ENCODE measurements at places on chromosomes 4 and X.

DNA sequence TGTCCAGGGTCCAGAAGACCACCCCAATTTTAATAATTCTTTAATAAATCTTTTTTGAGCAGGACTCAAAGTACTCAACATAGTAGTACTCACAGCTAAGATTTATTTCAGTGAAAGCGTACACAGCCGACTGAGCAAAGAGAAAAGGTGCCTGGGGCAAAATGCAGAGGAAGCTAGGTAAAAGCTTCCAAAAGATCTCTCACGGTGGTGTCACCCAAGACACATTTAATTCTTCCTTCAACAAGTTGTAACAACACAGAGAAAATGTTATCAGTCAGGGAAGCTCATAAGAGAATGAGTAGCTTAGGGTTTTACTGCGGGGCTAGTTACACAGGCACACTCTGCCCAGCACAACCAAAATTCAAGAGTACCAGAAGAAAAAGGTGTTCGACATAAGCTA is 201.1 kb downstream of the OPHN1 start:
- DNase-seq: no peak

- DNase-seq: no peak
Observed at GRCh38 chr4:113328514-113328913, 279.1 kb downstream of the ANK2 start.

GRCh38 chr4:147017081-147017480 is 71.4 kb upstream of the TTC29 start:
- no peak for DNase-seq

DNA sequence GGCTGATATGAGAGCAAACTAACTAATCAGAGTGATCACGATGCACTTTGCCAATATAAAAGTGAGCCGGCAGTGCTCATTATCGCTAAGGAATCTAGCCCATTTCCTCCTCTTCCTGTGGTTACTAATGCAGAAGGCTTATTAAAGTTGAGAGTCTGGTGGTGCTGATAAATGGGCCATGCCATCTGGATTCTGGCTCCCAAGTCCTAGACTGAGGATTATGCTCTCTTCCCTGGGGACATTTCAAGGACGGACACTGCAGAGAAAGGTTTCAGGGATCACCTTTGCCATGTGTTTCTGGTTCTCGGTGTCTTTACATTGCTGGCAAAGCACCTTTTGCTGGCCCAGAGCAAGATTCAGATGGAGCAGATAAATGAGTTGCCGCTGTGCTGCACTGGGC is 85.3 kb downstream of the RTL5 start:
- no peak for DNase-seq

GRCh38 chr4:2893772-2894171 is 50.1 kb downstream of the ADD1 start:
- DNase-seq: no peak

DNA sequence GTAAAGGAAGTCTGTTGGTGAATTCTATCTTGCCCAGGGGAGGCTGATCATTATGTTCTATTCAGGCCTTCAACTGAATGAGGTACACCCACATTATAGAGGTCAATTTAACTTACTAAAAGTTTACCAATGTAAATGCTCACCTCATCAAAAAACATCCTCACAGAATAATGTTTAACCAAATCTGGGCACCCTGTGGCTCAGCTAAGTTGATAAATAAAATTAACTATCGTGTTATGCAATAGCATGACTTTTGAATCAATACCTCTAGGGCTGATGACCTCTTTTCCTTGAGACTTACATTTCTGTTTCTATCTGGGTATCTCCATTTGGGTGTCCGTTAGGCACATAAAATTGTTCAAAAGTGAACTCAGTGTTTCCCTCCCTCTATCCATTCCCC is 203.1 kb downstream of the TEX13C start:
- no peak for DNase-seq

GRCh38 chr4:51851937-51852290 is 9.0 kb downstream of the DCUN1D4 start:
- no peak for DNase-seq

- DNase-seq: no peak
Observed at GRCh38 chr4:152316969-152317368, 218.9 kb downstream of the FBXW7 start.

DNA sequence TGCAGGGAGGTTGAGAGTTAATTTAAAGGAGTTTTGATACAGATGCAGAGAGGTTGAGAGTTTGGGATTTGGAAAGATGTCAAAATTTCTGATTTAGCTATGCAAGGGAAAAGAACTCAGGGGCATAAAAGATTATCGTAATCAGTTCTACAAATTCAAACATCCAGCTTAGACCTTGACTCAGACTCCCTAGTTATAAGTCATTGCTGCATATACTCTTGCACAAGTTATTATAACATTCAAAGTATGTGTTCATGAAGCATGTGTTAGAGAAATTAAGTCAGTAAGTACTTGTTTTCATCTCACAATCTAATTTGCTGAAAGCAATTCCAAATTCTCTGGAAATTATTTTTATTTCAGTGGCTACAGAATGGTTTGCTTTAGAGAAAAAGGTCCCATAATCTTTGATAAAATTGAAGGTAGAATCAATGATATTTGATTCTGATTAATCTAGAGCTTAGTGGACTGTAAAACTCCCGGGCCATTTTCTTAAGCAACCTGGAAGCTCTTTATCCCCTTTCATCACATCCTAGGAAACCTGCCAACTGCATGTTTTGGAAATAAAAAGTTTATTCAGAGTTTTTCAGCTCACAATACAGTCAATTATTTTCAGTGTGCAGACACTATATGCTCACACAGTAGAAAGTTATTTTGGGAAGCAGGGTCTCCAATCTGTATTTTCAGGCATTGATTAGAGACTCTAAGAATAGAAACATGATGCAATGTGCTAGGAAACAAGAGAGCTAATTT is 132.9 kb upstream of the SPANXC start:
- DNase-seq: no peak

GRCh38 chr4:32002037-32002747 is 1282.0 kb downstream of the PCDH7 start:
- DNase-seq: no peak

DNA sequence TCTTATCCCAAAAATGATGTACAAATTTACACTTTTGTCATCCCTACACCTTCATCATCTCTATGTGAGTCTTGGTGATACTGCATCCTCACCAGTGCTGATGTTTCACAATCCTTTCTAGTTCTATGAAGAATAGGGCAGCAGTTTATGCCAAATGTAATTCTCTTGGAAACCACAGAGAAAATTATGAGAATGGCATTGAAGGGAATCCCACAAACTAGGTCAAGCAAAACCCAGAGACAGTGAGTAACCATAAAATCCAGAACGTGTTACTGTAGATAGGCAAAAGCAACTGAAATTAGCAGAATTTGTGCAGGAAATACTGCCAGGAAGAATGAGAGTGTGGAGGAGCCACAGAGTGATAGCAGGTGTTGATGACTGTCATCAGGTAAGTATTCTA is 24.5 kb downstream of the IL15 start:
- no peak for DNase-seq

DNA sequence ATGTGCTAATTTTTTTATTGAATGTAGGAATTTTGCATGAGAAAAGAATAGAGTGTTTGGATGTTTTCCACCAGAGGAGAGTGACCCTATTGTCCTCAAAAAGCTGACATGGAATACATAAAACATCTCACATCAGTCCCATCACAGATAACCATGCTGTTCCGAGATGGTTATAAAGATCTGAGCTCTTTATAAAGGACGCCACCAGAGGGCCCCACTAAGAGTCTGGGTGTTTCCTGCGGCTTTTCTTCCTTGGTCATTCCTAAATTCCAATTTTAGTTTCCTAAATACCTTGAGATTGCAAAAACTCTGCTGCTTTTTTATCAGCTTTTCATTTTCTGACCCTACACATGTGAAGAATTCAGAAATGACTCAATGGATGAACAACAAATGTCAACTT is 504.5 kb upstream of the FRG1 start:
- no peak for DNase-seq

DNA sequence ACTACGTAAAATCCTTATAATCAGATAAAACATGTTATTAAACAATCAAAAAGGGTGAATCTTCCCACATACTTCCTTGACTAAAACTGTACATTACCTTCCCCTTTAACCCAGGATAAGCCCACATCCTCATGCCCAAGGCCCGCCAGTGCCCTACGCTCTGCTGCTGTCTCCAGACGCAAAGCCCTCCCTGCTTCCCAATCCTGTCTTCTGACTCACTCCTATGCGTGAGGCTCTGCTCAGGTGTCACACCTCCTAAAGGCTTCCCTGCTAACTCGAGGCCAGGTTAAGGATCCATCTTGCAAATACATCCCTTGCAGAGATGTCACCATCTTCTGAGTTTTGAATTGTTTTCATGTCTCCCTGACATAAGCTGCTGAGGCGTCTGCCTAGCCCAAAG is 61.6 kb downstream of the STX18 start:
- no peak for DNase-seq

DNA sequence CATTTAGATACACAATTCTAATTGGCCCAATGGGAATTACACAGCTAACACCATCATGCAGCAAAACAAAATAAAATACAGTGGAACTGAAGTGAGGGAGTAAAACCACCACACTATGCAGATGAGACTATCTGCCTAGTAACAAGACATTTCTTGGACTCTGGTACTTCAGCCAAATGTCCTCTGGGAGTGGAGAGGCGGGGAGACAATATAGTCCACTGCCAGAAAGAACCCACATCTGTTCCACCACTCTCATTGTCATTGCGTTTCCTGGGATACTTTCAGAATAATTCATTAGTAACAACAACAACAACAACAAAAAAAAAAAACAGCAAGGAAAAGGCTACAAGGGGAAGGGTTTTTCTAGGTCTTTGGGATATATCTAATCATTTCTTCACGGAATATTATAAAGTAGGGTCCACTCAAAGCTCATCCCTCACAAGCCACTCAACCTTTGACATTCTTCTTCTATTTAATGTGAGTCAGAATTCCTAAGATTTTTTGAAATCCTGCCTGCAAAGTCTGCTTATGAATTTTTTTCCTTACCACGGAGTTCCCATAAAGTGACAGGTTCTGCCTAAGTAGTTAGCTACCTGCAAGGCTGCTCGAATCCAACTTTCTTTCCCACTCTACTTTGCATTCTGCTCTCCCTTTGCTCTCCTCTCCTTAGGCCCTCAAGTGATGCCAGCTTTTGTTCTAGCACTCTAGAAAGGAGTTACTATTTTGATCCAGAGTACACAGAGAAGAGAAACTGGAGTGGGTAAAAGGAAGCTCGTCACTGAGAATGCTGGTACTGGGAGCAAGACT is 254.6 kb downstream of the CHIC1 start:
- no peak for DNase-seq

- no peak for DNase-seq
Observed at GRCh38 chrX:68304602-68305001, 128.7 kb downstream of the OPHN1 start.

- DNase-seq: no peak
Observed at GRCh38 chr4:159451006-159451405, 348.1 kb downstream of the RAPGEF2 start.

GRCh38 chr4:1604706-1605205 is 79.4 kb downstream of the FAM53A start:
- DNase-seq: no peak

GRCh38 chr4:101843054-101843453 is 52.5 kb downstream of the BANK1 start:
- no peak for DNase-seq

DNA sequence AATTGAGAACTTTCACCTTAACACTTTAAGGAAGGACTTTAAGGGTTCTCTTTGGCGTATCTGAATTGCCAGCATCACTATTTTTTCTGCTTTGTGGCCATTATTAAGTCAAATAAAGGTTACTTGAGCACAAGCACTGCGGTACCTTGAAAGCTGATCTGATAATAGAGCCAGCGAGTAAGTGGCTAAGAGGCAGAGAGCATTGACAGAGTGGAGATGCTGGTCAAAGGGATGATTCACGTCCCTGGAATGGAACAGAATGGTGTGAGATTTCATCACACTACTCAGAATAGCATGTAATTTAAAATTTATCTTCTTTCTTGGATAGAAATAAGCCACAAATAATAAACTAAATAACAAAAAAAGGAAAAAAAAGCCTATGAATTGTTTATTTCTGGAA is 57.1 kb upstream of the NPFFR2 start:
- DNase-seq: no peak

DNA sequence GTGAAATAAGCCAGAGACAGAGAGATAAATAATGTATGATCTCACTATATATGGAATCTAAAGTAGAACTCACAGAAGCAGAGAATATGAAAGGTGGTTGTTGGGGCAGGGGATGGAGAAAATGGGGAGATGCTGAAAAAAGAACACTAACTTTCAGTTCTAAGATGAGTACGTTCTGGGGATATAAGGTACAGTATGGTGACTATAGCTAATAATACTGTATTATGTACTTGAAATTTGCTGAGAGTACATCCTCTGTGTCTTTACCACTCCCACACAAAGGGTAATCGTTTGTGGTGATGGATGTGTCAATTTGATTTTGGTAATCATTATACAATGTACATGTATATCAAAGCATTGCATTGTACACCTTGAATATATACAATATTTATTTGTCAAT is 6.6 kb downstream of the FBXL5 start:
- DNase-seq: no peak

GRCh38 chr4:169070895-169071218 is 60.8 kb upstream of the CBR4 start:
- no peak for DNase-seq

GRCh38 chrX:53160297-53160983 is 64.6 kb downstream of the KDM5C start:
- no peak for DNase-seq

DNA sequence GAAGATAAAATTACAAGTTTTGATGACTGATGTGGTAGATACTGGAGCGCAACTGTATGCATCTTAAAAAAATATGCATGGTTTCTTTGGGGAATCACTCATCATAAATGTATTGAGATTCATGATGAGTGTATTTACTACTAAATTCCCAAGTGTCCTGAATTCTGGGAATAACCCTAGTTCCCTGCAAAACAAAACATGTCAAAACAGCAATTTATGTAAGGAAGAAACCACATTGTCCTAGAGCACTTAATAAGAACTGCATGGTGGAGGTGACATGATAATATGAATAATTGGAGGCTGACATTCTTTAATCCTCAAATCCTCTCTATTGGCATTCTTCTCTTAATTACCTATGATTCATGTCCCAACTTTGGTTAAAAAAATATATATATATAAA is 1804.7 kb downstream of the STIM2 start:
- no peak for DNase-seq

DNA sequence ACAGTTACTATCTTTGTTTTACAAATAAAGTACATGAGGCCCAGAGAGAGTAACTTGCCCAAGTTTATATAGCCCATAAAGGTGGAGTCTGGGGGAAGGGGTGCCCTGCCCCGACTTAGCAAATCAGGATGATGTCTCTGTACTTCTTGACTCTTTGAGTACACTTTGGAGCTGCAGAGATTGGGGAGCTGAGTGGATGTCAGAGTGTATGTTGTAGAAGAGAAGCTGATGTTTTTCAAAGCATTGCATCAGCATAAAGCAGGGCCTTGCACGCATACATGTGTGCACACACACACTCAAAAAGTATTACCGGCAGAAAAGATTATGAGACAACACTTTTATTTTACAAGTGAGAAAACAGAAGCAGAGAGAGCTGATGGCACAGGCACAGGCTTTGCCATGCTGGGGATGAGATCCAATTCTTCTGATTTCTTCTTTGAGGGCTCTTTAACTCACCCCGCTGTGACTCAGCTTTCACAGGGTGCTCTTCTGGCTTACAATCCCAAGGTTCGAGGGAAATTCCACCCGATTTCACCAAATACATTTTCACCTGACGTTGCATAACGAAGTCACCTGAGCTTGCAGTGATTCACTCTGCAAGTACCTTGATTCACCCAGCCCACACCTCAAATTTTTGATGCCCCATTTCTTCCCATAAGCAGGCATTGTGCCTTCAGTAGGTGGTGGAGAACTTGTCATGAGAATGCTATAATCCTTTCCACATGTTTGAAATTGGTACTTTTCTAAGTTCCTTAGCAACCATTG is 292.8 kb upstream of the BOD1L1 start:
- DNase-seq: no peak

Measured in activated CD8-positive, alpha-beta memory T cell treated with anti-CD3 and anti-CD28 coated beads for 4 hours (primary cell).